Fibroblast of villous mesenchyme (primary cell): ENCODE measurements at places on chromosomes 2 and 18. TPM values are rescaled to one million over a fixed set of nuclear protein-coding genes. Genes with fewer than 3 reads are reported as not detected.

The SNED1 gene
- 5.5 and 6.5 TPM in 2 replicates for total RNA-seq

The ZNF514 gene
- 10.8 and 12.6 TPM in 2 replicates for total RNA-seq

The BBS5 gene
- total RNA-seq: 5.6 and 6.1 TPM in 2 replicates

The HMSD gene
- 1.3 TPM in 2 replicates for total RNA-seq

DNA sequence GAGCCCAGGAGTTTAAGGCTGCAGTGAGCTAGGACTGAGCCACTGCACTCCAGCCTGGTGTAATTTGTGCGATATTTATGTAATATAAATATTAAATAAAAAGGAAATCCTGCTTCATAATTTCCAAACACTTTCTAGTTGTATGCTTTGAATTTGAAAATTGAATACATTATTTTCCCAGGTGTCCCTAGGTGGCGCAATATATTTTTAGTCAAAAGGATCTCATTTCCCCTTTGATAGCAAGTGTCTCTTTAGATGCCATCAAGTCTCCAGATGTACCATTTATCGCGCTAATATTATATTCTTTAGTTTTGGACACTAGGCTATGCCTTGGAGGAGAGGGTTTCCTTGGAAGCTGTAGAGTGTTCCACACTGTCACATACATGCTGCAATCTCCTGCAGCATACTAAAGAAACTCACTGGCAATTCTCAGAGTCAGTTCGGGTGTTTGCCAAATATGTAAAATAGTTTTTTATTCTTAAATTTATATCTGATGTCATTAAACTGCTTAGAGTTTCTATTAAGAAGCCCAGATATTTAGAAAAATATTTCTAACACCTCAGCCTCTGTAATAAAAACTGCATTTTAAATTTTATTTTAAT lies 5.6 kb upstream of the WDR7 start:
- no peak for DNase-seq

DNA sequence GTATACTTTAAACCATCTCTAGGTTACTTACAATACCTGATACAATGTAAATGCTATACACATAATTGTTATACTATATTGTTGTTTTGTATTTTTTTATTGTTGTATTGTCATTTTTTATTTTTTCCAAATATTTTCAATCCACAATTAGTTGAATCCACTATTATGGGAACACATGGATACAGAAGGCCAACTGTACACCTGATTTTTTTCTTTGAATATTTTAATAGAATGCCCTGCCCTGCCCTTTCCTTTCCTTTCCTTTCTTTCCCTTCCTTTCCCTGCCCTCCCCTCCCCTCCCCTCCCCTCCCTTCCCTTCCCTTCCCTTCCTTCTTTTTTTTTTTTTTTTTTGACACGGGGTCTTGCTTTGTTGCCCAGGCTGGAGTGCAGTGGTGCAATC lies 120.2 kb downstream of the SLC4A3 start:
- DNase-seq: no peak

GRCh38 chr18:35345460-35345921 lies 1.3 kb upstream of the ZNF24 start:
- DNase-seq: peak; percentile 28

- DNase-seq: peak; percentile 5
Observed at GRCh38 chr2:28842042-28842441, 28.1 kb downstream of the TRMT61B start.

DNA sequence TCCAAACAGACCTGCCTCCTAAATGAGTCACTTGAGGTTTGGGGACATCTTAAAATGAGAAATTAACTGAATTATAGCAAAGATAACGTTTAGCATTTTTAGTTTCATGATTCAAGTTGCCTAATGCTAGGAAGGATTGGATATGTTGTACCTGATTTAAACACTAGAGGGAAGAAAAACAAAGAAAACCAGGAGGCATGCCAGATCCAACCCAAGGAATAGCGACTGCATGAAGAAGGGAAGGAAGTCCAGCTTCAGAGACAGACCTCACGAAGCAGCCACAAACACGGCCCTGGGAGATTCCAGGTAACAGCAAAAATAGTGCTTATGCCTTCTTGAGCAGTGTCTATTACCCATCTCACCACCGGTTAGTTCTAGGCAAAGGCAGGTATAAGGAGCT lies 499.9 kb upstream of the SPHKAP start:
- peak; percentile 75 for DNase-seq
